ENCODE measurements at places on chromosomes 6 and 20.

- no peak for DNase-seq
These were observed 39.0 kb downstream of the GRM4 start for GRCh38 chr6:34106900-34107299.

DNA sequence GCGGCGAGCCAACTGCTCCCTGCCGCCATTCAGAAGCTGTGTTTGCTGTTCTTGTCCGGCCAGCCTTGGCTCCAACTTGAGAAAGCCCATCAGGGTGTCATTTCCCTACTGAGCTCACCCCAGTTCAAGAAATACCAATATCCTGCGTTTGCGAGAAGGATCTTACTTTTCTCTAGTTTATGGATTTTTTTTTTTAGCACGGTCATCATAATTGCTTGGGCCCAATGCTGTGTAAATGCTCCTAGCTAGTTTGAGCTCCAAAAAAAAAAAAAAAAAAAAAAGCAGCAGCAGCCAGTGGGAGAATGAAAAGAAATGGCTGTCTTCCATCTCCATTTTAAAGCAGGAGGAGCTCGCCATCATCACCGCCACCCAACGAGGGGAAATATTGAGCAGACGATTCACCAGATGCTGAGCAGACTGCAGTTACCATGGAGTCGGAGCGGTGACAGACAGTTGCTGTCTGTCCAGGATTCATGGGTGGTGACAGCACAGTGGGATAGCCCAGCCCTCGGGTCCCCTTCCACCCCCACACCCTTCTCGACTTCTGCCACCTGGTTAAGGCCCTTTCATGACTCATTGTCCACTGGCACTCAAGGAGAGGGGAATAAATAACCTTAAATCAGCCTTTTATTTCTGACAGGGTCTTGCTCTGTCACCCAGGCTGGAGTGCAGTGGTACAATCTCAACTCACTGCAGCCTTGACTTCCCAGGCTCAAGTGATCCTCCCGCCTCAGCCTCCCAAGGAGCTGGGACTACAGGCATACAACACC is 132.4 kb upstream of the SNX9 start:
- no peak for DNase-seq

DNA sequence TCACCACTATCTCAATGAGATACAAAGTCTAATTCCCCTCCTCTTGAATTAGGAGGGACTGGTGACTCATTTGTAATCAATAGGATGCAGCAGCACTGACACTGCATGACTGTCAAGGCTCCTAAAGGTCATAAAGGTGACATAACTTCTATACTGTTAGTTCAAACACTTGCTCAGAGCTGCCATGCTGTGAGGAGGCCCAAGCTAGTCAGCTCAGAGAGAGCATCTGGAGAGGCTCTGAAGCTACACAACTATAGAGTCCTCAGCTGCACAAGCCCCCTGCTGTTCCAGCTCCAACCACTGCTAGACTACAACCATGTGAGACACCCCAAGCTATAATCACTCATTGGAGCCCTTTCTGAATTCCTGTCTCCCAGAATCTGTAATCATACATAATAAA is 17.0 kb upstream of the HEY2 start:
- no peak for DNase-seq

DNA sequence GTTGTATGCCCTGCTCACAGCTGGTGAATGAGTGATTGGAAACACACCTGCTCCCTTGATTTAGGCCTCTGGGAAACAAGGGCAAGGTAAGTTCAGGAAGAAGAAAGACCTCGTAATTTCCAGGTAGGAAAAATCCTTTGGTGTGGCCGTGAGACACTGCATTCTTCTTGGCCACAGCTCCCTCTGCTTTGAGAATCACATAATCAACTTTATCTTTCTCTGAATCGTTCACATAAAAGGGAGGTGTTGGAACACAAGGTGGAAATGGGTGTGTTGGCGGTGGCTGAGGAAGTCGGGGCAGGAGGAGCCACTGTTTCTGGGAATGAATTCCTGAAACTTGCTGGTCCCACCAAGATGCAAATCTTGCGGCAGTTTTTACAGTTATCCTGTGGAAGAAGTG is 25.9 kb downstream of the FAM209B start:
- no peak for DNase-seq
